ENCODE measurements at places on chromosomes 7 and 10. TPM values are rescaled to one million over a fixed set of nuclear protein-coding genes. Genes with fewer than 3 reads are reported as not detected.
A peak's percentile ranks its signal among the peaks of the same experiment; 100 is the strongest.

- no peak for DNase-seq
Measured at GRCh38 chr7:28747854-28748253, 210.3 kb downstream of the TRIL start.

DNA sequence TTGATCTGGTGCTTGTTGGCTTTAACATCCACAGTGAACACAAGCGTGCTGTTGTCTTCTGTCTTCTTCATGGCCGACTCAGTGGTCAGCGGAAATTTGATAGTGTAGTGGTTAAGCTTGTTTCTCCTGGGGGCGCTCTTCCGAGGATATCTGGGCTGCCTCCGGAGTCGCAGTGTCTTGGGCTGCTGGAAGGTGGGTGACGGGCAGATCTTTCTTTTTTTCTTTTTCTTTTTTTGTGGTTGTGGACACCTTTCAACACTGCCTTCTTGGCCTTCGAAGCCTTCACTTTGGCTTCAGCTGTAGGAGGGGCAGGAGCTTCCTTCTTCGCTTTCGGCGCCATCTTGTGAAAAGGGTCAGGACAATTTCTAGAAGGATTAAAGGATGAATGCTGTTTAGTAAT is 23.8 kb upstream of the RPA3 start:
- DNase-seq, result no peak

DNA sequence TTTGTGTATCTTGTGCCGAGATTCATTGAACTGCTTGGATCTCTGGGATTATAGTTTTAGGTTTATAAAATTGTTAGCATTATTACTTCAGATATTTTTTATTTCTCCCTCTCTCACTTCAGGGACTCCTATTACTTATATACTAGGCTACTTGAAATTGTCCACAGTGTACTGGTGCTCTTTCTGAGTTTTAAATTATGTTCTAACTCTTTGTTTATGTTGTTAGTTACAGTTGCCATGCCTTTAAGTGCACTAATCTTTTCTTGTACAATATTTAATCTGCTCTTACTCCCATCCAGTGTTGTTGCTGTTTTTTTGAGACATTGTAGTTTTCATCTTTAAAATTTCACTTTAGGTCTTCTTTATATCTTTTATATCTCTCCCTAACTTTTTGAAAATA is 13.1 kb downstream of the PLEKHS1 start:
- no peak for DNase-seq

DNA sequence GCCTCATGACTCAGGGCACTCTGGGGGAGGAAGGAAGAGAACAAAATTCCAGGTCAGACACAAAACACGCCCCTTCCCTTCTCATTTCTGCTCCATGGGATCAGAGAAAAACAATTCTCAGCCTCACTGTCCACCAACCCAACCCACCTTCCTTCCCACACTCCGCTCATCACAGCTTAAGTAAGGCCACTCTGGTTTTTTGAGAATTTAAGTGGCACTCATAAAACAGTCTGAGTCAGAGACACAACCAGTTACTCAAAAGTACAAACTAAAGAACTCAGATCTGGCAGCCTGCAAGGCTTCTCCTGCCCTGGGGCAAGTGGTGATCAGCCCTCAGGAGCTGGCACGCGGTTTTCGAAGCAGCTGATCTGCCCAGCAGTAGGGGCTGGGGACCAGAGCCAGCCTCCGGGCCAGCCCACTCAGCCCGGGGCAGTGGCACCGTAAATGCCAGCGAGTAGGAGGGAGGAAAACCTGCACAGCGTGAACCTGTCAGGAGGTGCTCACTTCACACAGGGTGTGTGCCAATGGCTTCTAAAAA is 39.1 kb upstream of the ABLIM1 start:
- peak; percentile 45 for DNase-seq

DNA sequence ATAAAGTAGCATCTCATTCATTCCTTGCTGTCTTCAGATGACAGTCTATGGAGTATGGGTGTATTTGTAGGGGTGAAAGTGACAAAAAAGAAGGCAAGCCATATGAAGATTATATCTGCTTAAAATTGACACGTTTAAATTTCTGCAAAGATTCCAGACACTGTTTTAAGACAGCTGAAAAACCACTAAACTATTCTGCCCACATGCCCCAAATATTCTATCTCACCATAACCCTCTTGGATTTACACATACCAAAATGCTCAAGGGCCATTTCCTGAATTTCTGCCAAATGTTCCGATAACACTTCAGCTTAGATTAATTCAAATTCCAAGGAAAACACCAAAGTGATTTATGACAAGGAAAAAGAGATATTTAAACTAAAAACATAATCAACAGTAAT is 99.9 kb upstream of the IL6 start:
- no peak for DNase-seq

DNA sequence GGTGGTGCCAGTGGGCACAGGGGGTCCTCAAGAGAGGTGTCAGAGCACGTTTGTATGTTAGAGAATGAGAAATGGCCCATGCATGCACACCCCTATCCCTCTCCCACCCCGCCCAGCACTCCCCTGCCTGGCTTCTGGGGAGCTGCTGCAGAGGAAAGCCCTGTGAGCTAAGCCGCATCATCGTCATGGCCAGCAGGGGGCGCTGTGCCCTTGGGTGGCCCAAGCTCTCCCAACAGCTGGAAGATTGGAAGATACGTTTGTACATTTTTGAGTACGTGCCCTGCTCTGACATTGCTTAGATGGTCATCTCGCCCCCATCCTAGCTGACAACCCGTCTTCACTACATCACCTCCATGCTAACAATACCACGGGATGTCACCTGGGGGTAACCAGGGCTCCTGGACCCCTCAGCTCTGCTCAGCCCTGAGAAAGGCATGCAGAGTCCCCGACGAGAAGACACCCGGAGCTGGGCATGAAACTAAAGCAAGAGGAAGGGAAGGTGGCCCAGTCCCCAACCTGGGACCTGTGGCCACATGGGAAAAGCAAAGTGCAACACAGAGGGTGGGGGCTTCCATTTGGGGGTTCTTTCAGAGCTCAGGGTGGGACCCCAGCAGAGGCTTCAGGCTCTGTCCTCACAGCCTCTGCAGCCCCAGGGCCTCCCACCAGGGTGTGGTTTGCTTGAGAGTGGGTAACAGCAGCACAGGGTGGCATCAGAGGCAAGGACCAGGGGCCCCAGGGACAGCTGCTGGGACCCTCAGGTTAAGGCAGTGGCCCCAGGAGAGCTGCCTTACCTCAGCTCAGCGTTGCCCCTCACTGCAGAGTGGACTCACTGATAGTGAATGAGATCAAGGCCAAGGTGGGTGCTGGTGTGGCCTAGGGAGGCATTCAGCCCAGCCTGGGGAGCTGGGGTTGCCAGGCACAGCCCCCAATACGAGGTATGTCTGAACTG is 136.6 kb downstream of the PTPN20 start:
- peak; percentile 61 for DNase-seq

- DNase-seq, result no peak
Measured at GRCh38 chr7:101593556-101593955, 35.5 kb downstream of the MYL10 start.

GRCh38 chr7:33099154-33099940 is 9.9 kb downstream of the RP9 start:
- no peak for DNase-seq

MYL10 gene
- total RNA-seq, result not detected

Measured in HT1080 (cell line).